ENCODE measurements at places on chromosomes 16 and 17.

DNA sequence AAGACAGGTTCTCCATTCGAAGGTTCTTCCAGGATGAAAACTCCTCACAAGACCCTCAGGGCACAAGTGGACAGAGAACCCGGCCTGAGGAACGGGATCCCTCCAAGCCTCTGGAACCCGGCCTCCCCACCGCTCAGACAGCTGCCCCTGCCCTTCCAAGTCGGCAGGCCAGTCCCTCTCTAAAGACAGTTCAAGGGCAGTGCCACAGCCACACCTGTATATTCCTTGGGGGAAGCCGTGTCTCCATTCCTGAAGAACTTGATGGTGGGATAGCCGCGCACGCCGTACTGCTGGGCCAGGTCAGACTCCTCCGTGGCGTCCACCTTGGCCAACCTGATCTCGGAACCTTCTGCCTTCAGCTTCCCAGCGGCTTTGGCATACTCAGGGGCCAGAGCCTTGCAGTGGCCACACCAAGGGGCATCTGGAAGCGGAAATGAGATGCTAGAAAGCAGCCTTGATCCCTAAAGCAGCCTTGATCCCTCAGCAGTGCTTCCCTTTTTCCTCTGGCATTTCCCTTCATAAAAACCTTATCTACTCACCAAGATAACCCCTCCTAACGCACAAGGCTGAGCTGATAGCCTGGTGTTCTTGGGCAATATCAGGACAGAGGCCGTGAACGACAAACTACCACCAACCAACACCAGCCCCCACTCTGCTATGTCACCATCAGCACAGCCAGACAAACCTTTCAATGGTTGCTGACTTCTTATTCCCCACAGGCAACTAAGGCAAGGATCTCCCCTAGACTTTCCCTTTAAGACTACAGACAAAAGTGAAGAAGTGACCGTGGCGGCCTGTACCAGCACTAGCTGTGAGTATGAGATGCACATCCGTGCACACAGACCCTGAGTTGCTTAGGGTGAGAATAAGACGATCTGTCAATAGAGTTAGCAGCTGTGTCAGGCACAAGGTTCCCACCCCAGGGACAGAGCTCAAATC lies 1.1 kb downstream of the P4HB start:
- DNase-seq: peak; percentile 29

DNA sequence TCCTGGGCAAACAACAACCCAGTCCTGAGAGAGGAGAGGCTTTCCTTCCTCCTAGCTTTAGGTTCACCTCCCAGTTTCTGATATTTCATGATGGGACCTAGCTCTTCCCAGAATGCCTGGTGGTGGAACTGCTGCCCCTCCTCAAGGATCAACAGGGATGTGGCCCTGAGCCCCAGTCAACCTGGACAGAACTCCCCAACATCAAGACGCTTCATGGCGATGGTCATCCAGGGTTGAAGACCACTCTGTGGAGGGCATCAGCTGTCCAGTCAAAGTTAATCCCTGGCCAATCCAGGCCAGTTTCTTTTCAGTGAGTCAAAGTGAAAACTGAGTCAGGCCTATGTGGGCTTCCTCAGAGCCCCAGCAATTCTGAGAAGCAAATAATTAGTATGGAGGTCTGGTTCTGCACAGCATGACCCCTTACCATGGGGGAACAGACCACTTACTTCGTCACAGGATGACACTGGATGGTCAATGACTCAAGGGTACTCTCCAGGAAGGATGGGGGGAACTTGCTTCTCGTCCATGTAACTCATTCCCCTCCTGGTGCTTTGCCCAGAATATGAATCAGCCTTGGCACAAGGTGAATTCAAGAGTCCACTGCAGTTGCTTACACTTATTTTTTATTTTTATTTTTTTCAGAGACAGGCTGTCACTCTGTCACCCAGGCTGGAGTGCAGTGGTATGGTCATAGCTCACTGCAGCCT lies 14.7 kb upstream of the XYLT2 start:
- DNase-seq: no peak

DNA sequence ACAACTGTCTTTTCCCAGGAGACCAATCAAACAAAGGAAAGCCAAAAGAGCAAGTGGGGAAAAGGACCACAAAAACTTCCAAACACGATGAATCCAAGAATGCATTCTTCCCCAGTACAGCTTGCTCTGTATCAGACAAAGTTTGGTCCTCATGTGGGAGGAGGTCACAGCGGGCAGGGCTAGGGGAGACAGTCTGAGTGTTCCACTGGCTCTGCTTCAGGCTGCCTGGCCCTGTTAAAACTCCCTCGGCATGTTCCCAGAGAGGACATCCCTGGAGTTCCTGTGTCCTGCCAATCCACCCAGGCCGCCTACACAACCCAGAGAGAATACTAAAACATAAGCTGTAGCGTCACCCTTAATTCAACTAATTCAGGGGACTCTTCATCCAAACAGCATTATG lies 415.1 kb upstream of the DYNLRB2 start:
- DNase-seq: no peak

DNA sequence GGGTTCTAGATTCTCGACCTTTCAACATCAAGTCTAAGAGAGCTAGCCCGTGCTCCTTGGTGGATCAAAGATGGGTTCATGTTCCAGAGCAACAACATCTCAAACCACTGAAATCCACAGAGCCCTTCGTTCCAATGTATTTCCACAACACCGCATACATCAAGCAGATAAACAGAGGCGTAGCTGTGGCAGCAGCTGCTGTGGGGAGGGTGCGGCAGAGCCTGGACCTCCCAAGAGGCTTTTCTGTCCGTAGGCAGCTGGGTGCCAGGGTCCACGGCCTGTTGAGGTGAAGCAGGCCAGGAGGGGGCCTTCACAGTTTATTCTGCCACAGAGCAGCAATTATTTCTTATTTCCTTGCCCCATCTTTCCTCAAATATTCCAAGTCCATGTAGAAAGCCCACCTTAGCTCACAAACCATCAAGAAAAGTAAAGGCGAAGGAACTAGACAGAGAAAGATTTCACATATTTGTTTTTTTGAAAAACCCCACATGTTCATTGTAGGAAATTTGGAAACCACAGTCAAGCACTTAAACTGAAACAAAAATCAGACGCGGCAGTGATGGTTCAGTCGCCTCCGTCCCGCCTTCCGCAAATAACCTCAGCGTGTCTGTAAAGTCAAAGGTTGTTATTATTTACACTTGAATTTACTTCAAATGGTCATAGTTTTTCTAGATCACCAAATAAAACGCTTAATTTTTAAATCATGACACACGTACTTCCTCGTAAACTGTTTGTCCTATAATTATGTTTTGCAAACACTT lies 144.6 kb upstream of the FOXF1 start:
- DNase-seq: no peak

DNA sequence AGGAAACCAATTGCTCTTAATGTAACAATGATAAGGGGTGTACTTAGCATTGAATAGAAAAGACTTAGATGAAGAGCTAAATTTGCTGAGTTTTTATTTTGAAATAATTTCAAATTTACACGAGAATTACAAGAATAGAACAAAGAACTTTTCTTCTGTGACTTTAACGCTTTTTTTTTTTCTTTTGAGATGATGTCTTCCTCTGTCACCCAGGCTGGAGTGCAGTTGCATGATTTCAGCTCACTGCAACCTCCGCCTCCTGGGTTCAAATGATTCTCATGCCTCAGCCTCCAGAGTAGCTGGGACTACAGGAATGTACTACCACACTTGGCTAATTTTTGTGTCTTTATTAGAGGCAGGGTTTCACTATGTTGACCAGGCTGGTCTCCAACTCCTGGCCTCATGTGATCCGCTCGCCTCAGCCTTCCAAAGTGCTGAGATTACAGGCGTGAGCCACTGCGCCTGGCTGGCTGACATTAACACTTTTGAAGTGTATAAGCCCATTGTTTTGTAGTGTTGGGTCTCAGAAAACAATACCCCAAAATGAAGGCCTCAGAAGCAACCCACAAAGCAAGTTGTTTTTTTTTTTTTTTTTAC lies 2.1 kb downstream of the TEN1 start:
- DNase-seq: no peak

DNA sequence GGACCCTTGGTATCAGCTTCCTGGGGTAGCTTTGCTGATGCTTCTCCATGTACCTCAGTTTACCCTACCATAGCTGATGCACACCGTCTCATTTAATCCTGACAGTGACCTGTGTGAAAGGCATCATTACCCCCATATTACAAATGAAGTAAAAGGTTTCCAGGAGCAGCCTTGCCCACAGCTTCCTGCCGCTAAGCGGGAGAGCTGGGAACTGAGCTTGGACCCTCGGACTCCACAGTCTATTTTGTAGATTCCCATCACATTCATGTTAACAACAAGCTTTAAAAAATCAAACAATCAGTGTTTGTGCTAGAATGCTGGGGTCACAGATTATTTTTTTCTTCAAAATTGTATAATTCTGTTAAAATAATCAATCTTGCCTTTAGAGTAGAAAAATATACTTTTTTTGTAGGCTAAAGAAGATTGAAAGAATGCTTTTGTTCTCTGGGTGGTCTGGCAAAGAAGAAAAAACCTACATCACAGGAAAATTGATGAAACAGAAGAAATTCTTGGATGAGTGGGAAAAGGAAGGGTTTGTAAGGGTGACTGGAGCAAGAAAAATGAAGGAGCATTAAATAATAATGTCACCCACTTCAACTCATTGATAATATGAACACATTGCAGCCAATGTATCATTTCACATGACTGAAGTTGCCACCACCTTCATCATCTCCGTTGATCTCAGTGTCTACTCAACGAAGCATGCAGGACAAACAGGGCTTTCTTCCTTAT lies 9.5 kb upstream of the USP10 start:
- DNase-seq: no peak

DNA sequence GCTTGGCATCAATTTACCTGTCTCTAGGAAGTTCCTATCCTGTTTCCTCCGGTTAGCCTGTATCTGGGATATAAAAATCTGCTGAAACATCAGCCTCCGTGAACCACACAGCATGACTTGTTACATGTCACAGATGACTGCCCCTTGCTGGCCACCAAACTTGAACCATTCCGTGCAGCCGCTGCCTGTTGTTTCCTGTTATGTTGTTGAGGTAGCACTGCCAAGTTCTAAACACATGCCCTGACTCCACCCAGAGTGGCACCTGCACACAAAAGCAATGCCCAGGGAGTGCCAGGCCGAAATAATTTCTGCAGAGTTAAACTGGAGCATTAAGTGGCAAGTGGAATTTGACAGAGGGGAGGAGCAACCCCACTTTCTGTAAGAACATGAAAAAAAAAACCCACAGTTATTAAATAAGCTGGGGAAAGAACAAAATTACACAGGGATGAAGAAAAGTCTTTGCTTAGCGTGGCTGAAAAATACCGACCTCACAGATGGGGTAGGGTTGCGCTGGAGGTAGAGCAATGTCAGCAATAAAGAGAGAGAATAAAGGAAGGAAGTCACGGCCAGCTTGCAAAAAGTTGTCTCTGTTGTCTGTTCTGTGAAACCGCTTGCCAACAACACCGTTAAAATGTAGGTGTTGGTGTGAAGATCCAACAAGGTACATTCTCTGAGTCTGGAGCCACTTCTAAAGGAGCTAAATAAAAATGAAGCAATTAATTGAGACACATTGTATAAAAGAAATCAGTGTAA lies 174.6 kb upstream of the CDH13 start:
- no peak for DNase-seq

GRCh38 chr16:70577256-70577698 lies 53.7 kb downstream of the SF3B3 start:
- DNase-seq: no peak

GRCh38 chr16:81940781-81941560 lies 70.3 kb downstream of the SDR42E1 start:
- DNase-seq: peak; percentile 53

- no peak for DNase-seq
Observed at GRCh38 chr17:45429339-45430005, 3.2 kb downstream of the ARHGAP27 start.

- DNase-seq: no peak
Observed at GRCh38 chr16:55155815-55156214, 168.2 kb upstream of the IRX6 start.

DNA sequence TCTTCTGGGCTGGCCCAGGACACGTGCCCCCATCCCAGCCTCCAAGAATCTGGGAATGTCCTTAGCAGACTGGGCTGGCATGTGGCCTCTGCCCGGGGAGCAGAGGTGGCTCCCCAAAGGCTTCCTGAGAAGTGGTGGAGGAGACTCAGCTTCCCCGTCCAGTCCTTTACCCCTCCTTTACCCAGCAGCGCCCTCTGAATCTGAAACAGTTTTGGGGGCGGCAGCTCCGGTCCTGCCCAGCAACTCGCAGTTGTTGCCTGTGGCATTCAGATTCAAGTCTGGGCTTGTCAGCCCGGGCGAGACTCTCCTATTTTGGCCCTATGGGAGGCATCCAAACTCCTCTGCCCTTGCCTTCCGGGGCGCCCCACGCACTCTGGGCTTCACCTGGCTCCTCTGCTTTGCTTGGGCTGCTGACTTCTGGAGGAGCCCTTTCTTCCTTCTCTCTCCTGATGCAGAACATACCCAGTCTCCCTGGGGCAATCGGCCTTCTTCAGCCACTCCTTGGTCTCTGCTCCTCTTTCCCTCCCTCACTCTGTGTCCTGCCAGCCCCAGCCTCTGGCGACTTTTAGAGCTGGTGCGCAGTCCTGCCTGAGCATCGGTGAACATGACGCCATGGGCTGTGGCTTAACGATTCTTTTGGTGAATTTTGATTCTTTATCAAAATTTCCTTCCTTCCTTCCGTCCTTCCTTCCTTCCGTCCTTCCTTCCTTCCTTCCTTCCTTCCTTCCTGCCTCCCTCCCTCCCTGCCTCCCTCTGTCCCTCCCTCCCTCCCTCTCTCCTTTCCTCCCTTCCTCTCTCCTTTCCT lies 55.2 kb downstream of the CMIP start:
- DNase-seq: no peak

DNA sequence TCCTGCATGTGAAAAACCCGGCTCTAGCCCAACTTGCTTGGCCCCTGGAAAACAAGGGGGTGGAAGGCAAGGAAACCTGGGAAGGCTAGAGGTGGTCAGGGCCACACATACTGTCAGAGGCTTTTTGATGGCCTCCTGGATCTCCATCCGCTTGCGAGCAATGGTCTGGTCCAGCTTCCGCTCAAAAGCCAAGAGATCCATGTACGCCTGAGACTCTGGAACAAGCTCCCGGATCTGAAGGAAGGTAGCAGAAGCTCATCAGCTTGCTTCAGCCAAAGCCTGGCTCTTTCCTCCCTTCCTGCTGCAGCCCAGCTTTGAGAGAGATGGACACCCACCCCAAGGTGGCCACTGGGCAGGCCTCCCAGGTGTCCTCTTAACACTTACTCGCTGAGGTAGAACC lies 5.7 kb downstream of the SMARCD2 start:
- DNase-seq: no peak

- DNase-seq: no peak
Observed at GRCh38 chr17:11719856-11720255, 121.6 kb downstream of the DNAH9 start.

DNA sequence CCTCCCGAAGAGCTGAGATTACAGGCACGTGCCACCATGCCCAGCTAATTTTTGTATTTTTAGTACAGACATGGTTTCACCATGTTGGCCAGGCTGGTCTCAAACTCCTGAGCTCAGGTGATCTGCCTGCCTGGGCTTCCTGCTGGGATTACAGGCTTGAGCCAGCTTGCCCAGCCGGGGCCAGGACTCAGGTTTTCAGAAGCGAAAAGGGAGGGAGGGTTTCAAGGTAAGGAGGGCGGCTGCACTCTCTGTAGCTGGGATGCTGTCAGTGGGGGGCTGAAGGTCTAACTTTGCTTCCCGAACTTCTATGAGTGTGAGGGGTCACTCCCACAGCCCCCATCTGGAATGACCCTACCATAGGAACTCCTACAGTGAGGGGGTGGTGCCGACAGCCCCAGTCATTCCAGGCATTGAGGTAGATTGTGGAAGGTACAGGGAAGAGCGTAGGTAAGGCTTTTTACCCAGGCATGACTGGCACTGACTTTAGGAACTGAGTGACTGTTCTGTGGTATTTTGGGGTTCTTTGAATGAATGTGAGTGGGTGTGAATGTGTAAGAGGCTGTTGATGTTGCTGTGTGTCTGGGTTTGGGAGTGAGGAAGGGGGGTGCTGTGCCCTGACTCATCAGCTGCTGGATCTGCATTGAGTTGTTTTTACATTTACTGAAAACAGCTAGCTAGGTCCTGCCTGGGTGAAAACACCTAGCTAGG lies 3.8 kb upstream of the C1QL1 start:
- DNase-seq: no peak

Measured in AML-193 (cell line).